ENCODE measurements at places on chromosomes 16 and 17.
A peak's percentile ranks its signal among the peaks of the same experiment; 100 is the strongest.

DNA sequence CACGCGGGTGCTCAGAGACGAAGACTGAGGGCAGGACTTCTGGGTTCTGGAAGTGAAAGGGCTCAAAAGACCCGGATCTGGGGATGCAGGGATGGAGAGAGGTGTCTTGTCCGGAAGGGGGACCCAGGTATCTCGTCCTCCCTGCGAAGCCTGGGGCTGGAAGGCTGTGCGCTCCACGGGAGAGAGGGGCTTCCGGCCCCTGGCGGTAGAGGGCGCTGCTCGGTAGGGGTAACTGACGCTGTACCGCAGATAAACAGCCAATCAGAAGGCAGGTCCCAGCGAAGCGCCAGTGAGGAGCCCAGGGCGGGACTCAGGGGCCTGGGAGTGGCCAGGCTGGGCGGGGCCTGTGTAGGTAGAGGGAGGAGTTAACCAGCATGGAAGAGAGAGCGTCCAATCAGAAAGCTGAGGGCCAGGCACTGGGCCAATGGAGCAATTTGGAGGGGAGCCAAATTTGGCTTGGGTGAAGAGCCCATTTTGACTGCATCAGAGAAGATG lies 804 bp downstream of the TGFB1I1 start:
- peak; percentile 81 for DNase-seq

- no peak for DNase-seq
Observed at GRCh38 chr17:76678330-76678729, 32.4 kb downstream of the MXRA7 start.

- no peak for DNase-seq
Observed at GRCh38 chr17:7849751-7850504, 4.9 kb upstream of the TMEM88 start.

DNA sequence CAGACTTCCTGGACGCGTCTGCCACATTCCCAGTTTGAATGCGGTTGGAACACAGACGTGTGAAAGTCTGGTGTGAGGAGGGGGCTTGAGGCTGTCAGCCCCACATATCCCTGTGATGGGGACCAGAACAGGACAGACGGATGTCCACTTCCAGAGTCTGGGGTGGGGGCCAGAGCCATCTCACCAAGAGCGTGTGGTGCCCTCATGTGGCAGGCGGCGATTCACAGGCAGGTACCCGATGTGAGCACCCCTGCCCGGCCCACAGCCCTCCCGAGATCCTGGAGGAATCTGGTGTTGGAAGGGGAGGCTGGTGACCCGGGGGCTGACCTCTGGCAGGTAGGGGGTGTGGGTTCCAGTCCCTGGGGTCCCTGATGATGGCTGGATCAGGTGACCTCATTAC lies 51.5 kb downstream of the ENGASE start:
- DNase-seq: no peak

All from foreskin keratinocyte (primary cell).